ENCODE measurements at places on chromosomes 7 and 10.

GRCh38 chr10:110858297-110858934, 13.3 kb upstream of the PDCD4 start:
- DNase-seq, result no peak

GRCh38 chr10:111295788-111296187, 219.0 kb downstream of the ADRA2A start:
- DNase-seq, result no peak

GRCh38 chr7:101733713-101734475, 83.5 kb upstream of the CUX1 start:
- DNase-seq, result no peak

DNA sequence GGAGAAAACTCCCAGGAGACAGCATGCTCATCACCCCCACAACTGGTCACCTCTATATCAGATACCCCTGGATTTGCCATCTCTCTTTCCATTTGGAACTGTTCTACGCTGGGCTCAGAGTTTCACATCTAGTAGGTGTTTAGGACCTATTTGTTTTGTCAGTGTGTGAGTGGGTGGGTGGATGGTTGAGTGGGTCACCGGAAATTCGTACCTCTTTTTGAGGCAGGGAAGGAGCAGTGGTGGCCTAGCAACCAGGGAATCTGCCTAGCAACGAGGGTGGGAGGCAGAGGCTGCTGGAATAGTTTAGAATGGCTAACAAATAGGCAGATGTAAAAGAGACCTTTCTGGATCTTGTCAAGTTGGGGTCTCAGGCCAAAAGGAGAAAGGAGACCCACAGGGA, 23.2 kb upstream of the SLF2 start:
- no peak for DNase-seq

- DNase-seq, result no peak
Measured at GRCh38 chr10:83725567-83725966, 413.7 kb upstream of the GHITM start.

DNA sequence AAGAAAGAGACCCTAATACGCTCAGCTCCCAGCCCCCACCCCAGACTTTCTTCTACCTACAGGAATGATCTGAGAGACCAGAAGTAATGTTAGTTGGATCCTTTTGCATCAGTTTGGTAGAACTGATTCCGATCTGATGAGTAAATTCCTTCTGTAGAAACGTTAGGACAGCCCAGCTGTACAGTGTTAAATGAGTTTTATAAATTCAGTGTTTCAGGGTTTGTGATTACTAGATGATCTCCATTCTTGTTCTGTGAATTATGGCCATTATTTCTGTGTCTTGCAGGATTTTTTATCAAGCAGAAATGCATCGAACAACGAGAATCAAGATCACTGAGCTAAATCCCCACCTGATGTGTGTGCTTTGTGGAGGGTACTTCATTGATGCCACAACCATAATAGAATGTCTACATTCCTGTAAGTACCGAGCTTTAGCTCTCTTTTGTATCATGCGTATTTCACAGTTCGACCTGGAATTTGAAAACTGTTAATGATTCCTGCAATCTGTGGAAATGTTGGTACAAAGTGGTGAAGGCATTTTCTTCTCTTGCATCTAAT, 5.3 kb downstream of the BMI1 start:
- DNase-seq, result no peak

DNA sequence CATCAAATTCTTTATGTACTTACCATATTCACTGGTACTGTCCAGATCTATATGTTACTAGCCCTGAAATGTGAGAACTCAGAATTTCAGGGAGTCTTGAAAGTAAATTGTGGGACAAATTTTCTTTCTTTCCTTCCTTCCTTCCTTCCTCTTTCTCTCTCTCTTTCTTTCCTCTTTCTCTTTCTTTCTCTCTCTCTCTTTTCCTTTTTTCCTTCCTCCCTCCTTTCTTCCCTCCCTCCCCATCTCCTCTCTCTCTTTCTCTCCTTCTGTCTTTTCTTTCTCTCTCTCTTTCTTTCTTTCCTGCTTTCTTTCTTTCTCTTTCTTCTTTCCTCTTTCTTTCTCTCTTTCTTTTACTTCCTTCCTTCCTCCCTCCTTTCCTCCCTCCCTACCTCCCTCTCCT, 257.4 kb upstream of the CSTF2T start:
- DNase-seq, result no peak

DNA sequence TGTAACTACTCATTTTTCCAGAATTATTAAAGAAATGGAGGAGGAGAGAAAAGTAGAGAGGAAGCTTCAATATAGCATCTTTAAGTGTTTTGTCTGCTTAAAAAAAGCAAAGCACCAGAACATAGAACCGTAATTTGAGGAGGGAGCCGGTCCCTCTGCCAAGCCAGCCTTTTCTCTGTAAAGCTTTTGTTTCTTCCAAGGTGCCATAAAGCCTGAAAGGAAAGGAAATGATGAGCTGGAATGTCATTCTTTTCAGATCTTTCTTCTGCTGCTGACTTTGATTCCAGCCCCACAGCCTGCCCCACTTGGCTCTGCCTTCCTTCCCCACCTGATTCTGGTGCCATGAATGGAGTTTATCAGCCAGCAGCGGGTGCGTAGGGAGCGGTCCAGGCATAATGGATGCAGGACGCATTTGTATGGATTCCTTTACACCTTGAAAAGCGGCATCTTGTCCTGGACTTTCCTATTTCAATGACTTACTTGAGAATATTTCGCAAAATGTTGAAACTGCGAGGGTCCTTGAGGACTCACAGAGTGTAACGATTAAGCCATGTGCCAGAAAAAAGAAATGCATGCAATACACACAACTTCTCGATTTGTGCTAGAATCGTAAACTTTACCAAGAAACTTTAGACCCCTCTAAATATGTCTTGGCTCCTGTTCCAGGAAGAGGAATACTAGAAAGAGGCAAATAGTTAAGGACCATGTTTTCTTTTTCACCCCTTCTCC, 569.5 kb upstream of the MGMT start:
- DNase-seq, result no peak

DNA sequence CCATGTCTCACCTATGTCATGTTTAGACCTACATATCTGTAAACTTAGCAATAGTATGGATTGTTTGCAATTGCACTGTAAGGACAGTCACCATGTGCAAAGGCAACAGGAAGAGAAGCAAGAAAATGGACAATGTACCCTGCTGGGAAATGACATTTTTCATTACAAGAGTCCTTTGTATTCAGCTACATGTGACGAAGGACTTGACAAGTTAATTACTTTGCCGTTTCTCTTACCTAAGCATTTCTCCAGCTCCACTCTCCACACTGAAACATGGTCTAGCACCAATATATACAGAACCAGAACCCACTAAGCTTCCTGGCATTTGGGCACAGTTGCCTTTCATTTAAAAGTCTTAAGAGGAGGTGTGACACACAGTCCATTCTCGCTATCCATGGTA, 76.6 kb upstream of the PFKP start:
- DNase-seq, result no peak

DNA sequence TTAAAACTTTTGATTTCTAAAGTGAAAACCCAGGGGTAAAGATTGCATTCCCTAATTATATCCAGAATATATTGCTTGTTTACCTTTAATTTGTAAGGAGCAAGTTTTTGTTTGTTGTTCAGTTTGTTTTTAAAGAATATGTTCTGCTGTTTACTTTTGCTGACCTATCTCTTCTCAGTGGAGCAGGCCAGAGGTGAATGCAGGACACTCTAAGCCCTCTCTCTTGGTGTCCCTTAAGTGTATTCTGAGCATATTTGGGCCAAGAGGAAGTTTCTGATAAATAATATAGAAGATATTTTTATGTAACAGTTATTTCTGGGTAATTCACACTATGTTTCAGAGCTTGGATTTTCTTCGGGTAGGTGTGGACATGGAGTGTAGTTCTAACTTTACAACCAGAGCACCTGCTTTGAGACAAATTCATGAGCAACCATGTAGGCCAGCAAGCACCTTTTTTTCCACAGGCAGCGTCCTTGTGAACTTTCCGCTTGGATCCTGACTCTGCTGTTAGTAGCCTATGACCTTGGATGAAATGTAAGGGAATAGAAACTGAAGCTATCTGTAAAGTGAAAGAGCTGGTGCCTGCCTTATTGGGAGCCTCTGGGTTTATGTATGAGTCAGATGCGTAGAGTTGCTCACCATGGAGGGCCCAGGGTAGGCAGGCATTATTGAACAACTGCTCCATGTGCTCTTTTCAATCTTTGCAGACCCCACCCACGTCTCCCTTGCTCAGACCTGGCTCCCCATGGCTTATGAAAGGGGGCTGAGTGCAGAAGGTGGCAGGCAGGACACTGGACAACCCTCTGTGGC, 16.1 kb downstream of the OGDH start:
- no peak for DNase-seq

GRCh38 chr10:7618461-7618860, 48.3 kb downstream of the ITIH5 start:
- no peak for DNase-seq

- DNase-seq, result no peak
Measured at GRCh38 chr7:132436121-132436520, 140.1 kb downstream of the PLXNA4 start.

- DNase-seq, result no peak
Measured at GRCh38 chr10:7026818-7027217, 384.0 kb downstream of the SFMBT2 start.

DNA sequence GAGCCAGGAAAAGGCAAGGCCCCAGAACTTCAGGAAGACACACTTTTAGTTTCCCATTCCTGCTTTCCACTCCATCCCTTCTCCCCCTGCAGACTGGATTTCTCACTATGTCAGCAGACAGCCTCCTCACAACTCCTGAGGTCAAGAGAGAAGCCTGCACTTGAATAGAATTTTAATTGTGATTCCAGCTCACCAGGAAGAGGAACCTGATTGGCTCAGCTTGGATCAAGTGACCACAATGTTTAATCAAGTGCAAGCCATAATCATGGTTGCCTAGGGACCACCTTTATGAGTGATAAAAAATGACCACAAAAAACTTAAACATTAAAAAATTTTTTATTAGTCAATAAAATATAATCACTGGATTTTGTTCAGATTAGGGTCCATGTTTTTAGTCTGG, 244.7 kb upstream of the RHOBTB1 start:
- DNase-seq, result no peak

DNA sequence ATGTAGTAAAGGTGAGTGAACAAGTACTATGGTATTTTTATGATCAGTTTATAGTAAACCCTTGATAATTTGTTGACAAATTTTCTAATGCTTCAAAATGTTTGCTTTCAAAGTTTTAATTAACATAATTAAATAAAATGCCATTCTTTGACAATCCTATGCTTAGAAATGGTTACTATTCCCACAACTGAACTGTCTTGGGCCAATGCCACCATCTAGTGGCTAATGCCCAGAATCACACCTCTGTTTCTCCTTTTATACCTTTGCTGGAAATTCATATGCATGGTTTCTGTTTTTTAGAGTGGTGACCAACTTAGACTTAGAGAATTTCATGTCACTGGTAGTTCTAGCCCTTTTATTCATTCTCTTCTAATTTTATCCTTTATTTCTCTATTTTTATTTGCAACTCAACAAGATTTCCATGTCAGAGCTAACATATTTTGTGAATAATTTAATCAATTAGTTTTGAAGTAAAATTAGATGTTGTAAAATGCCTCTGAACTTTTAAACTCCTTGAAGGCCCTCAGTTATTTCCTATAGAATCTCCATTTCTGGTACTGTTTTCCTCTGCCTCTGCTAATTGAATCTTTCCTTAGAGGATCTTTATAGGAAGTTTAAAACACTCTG, 31.1 kb downstream of the PCGF5 start:
- no peak for DNase-seq

DNA sequence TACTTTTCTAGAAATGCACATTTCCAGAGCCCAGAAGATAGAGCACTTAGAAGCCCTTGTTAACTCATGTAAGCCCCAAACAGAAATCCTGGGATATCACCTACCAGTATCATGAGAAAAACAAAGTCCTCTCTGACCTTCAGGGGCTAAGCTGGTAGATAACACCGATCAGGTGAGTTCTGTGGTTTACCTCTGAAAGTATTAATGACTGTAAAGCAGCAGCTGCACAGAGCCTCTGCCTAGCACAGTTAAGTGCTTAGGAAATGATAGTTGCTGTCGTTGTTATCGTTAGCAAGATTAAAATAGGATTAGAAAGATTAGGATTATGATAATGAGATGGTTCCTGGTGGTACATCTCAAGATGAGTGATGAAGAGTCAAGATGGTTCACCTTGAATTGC, 64.9 kb downstream of the PLXNA4 start:
- DNase-seq, result no peak

GRCh38 chr7:28155964-28156363, 24.6 kb downstream of the JAZF1 start:
- DNase-seq, result no peak

DNA sequence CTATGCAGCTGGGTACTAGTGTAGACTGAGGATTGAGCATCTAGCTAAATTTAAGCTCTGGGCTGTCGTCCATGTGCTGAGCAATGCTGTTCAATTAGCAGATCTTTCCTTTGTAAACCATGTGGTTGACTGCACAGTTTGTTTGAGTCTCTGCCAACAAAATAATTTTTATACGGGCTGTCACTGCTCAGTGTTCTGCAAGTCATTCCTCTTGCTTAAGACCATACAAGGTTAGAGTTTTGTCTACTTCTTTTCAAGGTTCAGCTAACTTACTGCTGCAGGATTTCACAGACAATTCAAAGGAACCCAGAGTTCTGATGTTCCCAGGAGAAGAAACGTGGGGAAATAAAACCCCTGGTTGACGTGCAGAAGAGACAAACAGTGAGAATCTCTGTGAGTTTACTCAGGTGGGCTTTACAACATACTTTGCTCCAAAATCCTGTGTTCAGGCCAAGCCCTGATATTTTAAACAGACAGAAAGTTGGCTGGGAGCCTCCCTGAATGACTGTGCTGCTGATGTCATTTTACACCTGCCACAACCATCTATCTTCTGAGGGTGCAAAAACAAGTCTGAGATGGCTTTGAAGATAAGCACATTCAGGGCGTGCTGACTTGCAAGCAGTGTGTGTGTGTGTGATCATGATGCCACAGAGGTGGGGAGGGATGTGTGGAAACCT, 177.1 kb upstream of the SVIL start:
- DNase-seq, result no peak

DNA sequence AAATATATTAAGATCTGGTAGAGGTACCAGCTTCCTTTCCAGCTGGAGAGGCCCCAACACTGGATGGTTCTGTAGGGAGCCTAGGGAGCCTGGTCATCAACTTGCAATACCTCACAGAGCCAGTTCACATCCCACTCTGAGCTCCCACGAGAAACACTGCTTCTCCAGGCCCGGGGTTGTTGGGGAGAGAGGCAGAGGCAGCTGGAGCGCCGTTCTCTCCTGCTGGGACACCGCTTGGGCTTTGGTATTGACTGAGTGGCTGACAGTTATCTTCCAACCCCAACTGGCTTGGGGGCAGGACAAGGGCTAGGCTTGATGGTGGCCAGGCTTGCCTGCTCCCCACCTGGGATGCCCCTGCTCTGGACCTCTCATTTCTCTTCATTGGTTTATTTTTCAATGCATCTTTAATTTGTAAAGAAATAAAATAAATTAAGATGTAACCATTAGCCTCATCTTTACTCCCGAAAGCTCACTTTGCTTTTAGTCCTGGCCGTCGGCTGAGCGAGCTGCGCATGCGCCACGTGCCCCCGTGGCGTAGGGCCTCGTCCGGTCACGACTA, 10.0 kb upstream of the CHCHD1 start:
- no peak for DNase-seq

DNA sequence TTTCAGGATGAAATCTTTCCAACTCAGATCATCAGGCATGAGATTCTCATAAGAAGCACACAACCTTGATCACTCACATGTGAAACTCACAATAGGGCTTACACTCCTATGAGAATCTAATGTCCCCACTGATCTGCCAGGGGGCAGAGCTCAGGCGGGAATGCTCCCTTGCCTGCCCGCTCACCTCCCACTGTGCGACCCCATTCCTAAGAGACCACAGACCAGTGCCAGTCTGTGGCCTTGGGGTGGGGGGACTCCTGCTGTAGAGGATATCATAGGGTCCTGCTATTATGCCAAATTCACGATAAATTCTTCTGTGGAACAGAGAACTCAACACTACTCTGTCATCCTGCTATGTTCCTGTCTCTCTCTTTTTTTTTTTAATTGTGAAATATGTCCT, 5.2 kb upstream of the RASGEF1A start:
- no peak for DNase-seq

Data from SIG-M5 (cell line).